ENCODE measurements at places on chromosomes 6 and 20.

DNA sequence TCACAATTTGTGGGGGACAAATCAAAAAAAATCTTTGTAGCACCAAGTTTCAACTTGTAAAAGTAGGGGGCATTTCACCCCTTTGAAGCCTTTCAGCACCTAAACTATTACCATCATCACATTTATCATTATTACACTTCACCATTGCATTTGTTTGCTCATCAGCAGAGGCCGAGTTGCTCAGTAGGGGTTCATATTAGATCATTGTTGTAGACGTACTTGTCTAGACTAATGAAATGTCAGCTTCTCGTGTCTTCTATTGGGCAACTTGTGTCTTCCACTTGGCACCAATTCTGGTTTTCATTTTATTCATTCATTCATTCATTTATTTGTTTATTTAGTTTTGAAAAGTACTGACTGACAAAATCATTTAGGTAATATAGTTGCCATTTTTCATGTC is 338.3 kb upstream of the KCNQ5 start:
- DNase-seq = no peak

GRCh38 chr20:49892817-49893216 is 22.5 kb downstream of the SPATA2 start:
- no peak for DNase-seq

DNA sequence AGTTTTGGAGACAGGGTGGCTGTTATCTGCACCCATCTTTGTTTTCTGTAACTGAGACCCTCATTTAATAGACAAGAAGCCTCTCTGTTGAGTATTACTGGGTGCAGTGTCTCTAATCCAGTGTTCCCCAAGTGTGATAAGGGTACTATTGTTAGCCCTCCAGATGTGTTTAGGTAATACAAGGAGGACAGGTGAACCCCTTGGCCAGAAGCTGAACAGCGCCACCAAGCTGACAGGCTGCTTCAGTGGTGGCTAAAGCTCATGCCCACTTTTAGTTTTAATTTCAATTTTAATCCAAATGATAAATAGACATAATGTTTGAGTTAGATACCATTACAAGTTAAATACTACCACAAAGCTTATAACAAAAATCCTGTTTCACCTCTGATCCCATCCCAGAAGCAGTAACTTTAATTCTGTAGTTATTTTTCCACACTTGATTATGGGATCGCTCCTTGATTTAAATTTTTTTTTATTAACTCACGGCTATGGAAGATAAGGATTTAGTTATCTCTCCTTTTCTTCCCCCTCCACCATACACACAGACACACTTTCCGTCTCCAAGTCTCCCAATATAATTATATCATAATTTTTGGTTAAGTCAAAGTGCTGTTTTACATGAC is 8.4 kb upstream of the STK35 start:
- no peak for DNase-seq

DNA sequence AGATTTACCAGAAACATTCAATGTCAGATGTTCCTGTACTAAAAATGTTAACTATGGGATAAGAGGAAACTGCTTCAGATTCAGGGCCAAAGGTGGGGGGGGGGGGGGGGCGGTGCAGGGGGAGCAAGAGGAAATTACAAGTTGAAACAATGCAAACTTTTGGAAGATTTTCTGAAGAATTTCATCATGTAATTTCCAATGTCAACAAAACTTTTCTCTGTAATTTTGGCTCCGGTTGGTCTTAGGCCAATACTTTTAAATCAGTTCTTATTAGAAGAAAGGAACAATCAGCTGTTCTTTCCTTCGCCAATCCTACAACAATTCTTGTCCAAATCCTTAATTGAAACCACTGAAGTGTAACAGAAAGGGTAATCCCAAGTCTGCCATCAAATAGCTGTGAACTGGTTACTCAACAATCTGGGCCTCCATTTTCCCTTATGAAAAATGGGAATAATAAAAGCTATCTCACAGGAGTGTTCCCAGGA is 13.1 kb downstream of the UQCC1 start:
- DNase-seq = no peak

DNA sequence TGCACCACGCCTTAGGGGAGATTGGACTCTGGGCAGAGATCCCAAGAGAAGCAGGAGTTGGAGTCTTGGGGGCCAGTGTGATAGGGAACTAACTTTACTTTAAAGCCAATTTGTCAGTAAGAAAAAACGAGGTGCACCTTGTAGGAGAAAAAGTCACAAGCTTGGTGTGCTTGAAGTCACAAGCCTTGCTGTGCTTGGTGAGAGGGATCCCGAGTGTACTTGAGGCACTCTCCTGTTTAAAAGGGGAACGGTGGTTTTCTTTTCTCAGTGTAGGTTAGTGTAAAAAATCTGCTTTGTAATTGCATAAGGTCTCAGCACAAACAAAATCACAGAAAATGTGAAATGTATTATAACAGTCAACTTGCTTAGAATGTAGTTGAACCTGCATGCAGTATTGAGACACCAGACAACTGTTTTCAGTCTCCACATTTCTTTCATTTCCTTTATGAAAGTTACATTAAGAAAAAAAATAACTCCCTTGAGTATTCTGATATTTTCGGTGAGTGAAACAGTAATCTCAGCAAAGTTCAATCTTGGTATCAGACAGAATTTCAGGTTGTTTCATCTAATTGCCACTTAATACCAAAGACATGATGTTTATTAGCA is 111.1 kb upstream of the DUSP22 start:
- no peak for DNase-seq

DNA sequence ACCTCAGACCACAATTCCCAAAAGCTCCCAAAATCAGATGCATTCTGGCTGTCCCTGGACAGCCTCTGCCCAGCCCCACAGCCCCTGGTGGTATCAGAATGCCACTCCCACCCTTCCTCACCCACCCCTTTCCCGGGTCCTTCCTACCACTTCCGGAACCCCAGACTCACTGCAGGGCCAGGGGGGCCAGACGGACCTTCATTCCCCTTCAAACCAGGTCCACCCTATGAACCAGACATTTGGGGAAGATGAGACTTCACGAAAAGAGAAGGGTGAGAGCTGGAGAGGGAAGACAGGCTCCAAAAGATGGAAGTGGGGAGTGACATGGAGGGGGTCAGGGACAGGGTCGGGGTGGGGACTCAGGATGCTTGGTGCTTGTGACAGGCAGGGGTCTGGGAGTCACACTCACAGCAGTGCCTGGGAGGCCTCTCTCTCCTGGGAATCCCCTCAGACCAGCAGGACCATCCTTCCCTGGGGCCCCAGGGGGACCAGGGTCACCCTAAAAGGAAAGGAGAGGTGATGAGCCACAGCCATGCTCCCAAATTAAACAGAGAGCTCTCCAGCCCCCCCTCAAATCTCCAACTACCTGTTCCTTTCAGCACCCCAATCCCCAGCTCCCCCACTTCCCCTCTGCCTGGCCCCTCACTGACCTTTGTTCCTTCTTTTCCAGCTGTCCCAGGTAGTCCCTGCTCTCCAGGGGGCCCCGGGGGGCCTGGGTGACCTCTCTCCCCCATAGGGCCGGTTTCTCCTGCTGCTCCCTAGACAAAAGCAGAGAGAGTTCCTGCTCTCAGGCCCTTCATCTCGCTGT is 20.2 kb downstream of the COL11A2 start:
- DNase-seq = no peak

Measured in stimulated activated naive CD4-positive, alpha-beta T cell (primary cell).